A549 treated with RU486 at 1 μM for 4 hours (cell line): ENCODE measurements at places on chromosomes 16 and 17. TPM values are rescaled to one million over a fixed set of nuclear protein-coding genes. Genes with fewer than 3 reads are reported as not detected.

Gene SRCIN1
- 1.7 to 3.0 TPM (median 2.9 TPM) in 5 replicates for total RNA-seq

Gene MEOX1
- not detected in 5 replicates for total RNA-seq

Gene HASPIN
- 13.7 to 16.9 TPM (median 13.9 TPM) in 5 replicates for total RNA-seq

Gene RASL10B
- total RNA-seq, result 0.05 to 0.13 TPM (median 0.08 TPM) in 4 of 5 replicates, not detected in the other

Gene CACNG5
- total RNA-seq, result 0.10 TPM in 1 of 5 replicates, not detected in the others

Gene RPGRIP1L
- 7.8 to 11.6 TPM (median 10.0 TPM) in 5 replicates for total RNA-seq

Gene SLC2A4
- total RNA-seq, result 0.07 to 0.29 TPM (median 0.17 TPM) in 5 replicates

Gene FNDC8
- 0.07 TPM in 1 of 5 replicates, not detected in the others for total RNA-seq

Gene MRTFB
- total RNA-seq, result 8.0 to 13.4 TPM (median 12.9 TPM) in 5 replicates
